ENCODE measurements at places on chromosomes 16 and 17.

DNA sequence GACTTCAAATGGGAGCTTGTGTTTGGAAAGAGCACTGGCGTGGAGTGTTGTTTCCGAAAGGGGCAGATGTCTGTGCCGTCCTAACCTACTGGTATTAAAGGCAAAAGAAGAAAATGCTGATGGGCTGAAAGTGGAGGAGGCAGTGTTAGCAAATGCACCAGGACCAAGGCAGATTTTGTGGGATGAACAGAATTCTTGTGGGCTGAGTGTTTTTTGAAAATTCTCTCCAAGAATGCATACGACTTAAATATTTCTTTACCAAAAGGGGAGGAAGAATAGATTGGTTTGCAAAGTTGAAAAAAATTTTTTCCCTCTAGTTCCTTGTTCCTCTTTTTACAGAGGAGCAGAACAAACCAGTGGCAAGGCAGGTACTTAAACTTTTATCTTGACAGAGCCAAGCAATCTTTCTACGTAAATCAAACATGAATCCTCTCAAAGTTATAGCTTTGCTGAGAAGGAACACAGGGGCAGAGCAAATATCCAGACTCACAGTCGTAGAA is 16.8 kb downstream of the MARCHF10 start:
- DNase-seq, result no peak

DNA sequence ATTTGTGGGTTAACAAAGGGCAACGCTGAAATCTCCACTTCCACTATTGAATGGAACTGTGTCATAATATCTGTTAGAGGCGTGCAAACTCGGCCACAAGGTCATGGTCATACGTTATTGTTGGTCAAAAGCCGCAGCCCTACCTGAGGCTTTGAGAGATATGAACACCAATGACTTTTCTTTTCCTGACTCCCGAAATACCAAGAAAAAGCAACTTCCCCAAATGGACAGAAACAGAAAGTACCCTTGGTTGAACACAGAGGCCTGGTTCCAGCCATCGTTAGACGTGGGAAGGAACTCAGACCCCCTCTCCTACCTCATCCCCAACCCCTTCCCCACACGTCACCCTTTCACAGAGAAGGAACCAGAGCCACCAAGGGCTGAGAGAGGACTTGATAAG is 1.4 kb upstream of the PIK3R5 start:
- no peak for DNase-seq

DNA sequence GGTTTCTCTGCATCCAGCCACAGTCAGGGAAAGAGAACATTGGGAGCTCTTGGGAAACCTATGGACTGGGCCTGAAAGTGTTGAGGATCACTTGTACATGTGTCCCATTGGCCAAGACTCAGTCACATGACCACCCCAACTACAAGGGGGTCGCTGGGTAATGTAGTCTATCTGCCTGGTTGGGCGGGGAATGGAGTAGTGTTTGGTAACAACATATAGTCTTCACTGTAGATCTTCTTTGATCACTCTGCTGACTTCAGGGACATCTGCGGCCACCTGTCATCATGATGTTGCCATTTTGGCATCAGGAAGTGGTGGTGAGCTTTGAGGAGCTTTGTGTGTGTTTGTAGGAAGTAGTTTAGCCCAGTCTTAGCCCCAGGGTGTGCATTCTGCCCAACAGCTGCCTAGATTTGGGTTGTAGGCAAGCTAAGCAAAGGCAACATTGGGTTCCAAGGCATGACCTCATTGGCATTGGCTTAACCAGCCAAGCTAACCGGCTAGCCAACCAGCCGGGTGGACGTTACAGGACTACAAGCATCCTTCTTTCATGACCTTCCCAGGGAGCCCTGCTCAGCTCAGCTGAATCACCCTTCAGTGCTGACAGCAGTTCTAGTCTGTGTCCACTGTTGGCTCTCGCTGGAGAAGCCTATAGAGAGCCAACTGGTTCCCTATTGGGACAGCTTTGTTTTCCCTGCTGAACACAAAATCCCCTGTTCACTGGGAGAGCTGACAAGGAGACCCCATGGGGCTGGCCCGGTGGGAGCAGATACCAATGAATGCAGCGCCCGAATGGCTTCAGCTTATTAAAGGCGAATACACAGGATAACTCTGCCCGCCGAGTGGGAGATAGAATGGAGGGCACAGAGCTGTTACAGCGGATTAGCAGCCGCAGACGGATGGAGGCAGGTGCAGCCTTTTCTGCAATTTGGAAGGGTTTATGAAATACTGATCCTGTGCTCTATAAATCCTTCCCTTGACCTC is 178.6 kb downstream of the NTN1 start:
- no peak for DNase-seq

DNA sequence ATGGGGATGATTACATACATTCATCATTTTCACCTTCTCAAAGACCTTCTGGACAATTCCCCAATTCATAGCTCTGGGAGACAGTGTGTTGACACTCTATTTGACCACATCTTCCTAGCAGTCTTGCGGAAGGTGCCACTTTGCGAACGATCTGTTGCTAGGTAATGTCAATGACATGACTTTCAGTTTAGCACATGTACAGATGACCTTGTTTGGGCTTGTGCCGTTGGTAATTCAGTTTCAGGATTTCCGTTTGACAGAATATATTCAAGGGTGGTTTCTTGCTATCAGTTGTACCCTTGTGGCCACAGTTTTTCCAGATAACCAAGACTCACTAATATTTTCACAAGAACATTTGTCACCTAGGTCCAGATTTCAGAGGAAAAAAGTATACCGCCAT is 478.2 kb downstream of the WWOX start:
- no peak for DNase-seq

GRCh38 chr16:76676356-76676755 is 399.2 kb downstream of the CNTNAP4 start:
- no peak for DNase-seq

DNA sequence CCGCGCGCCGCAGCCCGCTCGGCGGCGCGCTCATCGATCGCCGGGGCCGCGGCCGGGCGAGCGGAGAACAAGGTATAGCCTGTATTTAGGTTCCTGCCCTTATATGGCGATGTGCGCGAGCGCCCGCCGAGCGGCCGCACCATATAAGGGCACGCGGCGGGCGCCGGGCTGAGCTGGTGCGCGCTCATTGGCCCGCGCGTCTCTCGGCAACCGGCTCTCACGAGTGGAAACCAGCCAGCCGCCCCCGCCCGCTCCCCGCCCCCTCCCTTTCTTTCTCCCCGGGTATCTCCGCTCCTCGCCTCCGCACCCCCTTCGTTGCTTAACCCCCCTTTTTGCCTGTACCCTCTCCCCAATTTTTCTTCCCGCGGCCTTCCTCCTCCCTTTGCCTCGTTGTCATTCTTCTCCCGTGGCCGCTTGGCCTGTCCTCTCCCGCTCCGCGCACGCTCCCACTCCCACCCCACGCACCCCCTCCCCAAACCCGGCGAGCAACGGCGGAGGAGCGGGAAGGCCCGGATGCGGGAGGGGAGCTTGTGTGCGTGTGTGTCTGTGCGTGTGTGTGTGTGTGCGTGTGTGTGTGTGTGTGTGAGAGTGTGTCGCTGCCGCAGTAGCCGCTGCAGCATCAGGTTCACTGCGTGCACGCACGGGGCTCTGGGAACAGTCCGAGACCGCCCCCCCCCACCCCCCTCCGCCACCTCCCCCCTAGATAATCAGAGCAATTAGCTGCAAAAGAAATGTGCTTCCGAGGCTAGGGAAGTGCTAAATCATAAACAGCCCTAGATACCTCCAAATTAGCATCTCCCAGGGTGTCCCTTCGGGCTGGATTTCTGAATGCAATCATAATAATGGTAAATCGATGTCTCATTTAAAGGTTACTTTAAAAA is 13.5 kb upstream of the CBX8 start:
- no peak for DNase-seq

DNA sequence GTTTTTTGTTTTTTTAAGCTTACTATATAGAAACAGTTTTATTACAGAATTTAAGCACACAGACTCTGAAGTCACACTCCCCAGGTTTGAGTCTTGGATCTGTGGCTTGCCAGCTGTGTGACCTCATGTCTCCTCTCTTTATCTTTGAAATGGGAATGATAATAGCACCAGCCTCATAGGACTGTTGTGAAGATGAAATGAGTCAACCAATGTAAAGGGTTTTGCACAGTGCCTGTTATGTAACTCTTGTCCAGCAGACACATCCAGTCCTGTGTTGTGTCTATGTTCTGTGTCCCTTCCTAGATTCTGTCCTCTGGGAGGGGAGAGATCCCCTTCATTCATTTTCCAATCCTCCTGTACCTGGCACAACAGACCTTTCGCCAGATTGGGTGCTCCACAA is 3.1 kb upstream of the CPD start:
- no peak for DNase-seq

- DNase-seq, result no peak
Observed at GRCh38 chr16:59463776-59464175, 729.7 kb upstream of the GOT2 start.

- DNase-seq, result no peak
Observed at GRCh38 chr16:13768471-13768870, 151.5 kb upstream of the ERCC4 start.

GRCh38 chr17:37737081-37737480 is 7.8 kb downstream of the HNF1B start:
- no peak for DNase-seq

GRCh38 chr16:67663151-67663876 is 2.6 kb downstream of the PARD6A start:
- no peak for DNase-seq

DNA sequence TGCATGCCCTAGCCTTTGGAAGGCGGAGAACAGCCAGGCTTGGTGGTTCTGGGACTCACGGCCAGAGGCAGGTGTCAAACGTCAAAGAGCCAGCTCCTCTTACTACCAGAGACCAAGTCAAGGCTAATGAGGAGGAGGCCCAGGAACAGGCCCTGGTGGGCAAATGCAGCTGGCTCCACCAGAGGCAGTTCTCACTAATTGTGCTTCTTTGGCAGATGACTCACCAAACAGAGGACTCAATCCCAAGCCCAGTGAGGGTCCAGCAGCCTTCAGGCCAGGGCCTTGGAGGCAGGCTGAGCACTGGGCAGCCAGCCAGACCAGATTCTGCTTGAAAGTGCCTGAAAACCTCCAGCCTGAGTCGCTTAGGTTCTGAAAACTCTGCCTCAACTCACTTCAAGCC is 336.5 kb upstream of the CDH5 start:
- DNase-seq, result no peak

GRCh38 chr17:57256708-57257112 is 387 bp downstream of the MSI2 start:
- no peak for DNase-seq

GRCh38 chr17:40319651-40320540 is 10.9 kb downstream of the RARA start:
- no peak for DNase-seq

- DNase-seq, result no peak
Observed at GRCh38 chr16:2244301-2244700, 7.1 kb downstream of the ECI1 start.

DNA sequence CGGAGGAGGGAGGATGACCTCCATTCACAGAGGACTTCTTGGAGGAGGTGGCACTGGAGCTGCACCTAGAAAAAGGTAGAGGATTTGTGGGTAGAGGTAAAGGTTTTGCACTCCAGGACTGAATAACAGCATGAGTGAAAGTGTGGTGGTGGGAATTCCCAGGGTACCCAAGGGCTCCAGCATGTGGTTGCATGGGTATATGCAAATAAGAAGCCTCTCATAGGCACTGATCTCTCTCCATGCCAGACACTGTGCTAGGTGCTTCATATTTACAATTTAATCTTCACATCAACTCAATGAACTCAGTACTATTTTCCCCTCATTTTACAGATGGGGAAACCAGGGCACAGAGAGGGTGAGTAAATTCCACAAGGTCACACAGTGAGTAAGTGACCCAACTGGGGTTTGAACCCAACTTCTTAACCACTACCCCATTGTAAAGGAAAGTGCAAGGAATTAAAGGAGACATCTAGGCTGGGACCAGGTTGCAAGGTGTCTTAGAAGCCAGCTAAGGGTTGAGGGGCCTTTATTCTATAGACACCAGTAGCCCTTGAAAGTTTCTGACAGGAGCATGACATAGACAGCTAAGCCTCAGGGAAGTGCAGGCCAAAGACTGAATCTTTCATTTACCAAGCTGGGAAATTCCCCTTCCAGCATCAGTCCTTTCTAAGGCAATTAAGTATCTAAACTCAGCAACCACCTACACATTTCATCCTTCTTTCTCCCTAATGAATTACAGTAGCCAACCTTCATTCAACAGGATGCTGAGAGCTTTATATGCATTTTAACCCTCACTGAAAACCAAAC is 21.3 kb downstream of the SCNN1B start:
- no peak for DNase-seq

DNA sequence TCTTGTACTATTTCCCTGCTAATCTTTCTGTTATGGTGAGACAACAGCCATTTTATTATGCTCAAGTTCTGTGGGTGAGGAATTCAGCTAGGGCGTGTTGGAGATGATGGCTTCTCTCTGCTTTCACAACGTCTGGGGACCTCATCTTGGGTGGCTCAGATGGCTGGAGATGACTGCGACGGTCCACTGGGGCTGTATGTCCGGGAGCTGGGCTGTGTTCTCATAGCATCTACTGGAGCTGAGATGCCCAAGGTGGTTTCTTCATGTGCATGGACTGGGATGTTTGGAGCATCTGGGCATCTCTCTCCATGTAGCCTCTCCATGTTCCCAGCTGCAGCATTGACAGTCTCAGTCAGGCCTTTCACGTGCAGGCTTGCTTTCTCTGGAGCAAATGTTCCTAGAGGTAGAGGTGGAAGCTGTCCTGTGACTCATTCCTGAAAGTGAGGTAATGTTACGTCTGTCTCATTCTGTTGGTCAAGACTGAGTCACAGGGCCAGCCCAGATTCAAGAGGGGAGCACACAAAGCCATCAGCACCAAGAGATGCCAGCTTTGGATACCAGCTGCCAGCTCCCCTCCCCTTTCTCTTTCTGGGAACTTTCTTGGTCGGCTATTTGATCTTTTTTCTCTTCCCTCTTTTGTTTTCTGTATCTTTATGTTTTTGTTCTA is 96.2 kb downstream of the RAP1GAP2 start:
- DNase-seq, result peak; percentile 22

- no peak for DNase-seq
Observed at GRCh38 chr16:28072087-28072486, 8.6 kb upstream of the GSG1L start.

DNA sequence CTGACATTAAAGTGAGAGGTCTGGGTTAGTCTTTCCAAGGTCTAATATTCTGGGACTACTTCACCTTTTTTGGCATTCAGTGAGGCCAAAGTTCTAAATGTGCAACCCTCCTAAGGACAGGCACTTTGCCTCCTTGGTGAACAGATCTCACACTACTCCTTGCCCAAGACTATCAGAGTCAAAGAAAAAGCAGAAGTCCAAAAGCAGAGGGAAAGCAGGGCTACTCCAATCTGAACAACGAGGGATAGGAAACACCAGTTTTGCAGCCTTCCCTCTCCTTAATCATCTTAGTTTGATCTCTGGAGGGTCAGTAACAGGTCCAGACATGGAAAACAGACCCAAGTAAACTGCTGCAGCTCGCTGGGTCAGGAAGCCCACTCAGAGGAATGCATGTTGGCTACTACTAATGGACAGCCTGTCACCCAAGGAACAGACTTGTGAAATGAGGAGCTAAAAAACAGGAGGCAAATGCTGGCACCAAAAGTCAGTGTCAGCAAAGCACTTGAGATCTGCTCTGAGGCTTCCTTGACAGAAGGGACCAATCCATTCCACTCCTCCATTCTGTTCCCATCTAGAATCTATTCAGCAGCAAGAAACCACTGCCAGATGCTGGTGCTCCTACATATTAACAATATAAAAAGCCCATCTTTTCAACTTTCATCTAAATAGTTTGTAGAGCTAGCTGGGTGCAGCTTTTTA is 29.9 kb downstream of the DCUN1D3 start:
- no peak for DNase-seq

Data from anterior cingulate cortex (tissue), 58 donors.